Esophagus squamous epithelium (tissue), 5 donors: ENCODE measurements at places on chromosomes 11 and 22.

DNA sequence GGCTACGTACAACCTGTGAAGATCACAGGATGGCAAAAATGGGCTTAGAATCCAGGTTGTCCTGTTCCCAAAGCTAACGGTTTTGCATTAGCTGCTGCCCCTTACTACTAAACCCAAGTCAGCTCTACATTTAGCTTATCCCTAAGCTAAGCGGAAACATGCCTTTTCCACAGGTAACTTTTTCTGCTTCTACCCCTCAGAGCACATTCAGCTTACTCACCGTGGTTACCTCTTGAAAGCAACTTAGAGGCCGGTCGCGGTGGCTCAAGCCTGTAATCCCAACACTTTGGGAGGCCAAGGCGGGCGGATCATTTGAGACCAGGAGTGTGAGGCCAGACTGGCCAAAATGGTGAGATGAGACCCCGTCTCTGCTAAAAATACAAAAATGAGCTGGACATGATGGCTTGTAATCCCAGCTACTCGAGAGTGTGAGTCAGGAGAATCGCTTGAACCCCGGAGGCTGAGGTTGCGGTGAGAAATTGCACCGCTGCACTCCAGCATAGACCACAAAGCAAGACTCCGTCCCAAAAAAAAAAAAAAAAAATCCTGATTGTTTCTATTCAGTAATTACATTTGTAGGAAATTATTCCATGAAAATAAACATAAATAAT is 790 bp upstream of the TMEM41B start:
- no peak for DNase-seq

GRCh38 chr11:108732395-108732794 is 67.5 kb downstream of the DDX10 start:
- no peak for DNase-seq

GRCh38 chr22:50302041-50302541 is 5.4 kb downstream of the PLXNB2 start:
- DNase-seq: no peak

DNA sequence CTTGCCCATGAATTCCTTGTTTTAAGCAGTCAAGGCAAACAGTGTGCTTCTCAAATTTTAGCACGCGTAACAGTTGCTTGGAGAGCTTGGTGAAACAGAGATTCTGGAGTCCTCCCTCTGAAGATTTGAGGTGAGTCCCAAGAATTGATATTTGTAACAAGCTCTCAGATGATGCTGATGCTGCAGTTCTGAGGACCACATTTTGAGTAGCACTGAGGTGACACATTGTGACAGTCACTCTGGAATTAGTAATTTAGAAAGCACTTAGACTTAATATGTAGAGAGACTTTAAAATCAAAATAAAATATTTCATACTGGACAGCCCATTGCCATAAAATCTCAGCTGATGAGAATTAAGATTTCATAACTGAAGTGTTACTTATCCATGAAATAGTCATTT is 38.5 kb downstream of the DNAJC24 start:
- DNase-seq: no peak

DNA sequence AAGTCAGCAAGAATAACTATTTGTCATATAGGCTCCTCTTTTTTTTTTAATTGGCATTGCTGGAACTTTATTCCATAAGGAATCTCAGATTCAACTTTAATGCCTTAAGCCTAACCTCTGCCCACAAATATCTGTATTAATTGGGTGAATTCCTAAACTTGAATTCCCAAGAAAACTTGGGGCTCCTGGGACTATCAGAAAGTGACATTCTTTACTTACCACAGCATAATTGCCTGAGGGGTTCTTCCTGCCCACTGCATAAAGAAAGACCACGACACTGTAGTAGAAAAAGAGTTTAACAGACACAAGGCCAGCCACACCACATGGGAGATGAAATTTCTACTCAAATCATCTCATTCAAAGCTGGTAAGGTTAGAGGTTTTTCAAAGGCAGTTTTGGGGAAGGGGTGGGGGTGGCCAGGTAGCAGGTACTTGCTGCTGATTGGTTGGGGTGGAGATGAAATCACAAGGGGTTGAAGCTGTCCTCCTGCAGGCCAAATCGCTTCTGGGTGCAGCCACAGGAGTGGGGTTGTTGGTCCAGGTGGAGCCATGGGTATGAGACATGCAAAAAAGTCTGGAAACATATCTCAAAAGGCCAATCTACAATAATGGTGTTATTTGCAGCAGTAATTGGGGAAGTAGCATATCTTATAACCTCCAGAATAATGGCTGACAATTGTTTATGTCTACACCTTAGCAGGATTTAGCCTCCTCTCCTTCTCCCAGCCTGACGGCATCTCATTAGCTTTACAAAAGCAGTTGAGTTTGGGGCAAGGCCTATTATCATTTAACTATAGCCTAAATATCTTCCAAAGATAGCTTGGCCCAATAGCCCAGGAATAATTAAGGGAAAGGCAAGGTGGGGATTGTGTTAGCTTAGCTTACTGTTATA is 4.8 kb upstream of the NLRP10 start:
- DNase-seq: no peak

DNA sequence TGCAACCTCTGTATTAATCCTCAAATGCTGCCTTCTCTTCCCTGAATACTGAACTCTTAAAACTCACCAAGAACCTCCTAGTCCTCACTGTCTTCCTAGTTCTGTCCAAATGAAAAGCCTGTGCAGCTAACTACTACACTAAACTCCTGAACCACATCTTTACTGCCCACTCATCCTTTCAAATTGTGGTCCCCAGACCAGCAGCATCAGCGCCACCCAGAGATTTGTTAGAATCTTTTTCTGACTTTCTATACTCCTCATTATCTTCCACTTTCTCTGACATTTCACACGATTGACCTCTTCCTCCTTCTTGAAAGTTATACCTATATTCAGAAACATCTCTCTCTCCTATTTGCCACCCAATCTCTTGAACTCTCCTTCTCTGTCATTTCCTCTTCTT is 461.3 kb downstream of the DLG2 start:
- no peak for DNase-seq
